ENCODE measurements at places on chromosomes 4 and X.

- no peak for DNase-seq
Observed at GRCh38 chr4:72529148-72529822, 39.7 kb downstream of the ADAMTS3 start.

DNA sequence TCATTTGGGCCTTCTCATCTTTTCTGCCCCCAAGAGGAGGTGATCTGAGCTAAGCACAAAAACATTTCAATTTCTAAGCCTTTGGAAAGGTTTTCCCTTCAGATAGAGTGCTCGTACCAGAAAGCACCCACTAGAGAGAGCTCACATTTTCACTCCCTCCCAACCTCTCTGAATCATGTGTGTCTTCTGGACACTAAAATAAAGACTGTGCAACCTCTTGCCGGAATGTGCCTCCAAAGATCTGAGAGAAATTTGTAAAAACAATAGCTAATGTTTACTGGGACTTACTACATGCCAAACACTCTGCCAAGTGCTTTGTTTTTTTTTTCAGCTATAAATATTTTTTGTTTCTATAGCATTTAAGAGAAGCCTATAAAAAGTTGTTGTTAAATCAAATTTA is 120.6 kb upstream of the LNX1 start:
- no peak for DNase-seq

GRCh38 chrX:150324035-150324728 is 38.9 kb upstream of the MAMLD1 start:
- no peak for DNase-seq

DNA sequence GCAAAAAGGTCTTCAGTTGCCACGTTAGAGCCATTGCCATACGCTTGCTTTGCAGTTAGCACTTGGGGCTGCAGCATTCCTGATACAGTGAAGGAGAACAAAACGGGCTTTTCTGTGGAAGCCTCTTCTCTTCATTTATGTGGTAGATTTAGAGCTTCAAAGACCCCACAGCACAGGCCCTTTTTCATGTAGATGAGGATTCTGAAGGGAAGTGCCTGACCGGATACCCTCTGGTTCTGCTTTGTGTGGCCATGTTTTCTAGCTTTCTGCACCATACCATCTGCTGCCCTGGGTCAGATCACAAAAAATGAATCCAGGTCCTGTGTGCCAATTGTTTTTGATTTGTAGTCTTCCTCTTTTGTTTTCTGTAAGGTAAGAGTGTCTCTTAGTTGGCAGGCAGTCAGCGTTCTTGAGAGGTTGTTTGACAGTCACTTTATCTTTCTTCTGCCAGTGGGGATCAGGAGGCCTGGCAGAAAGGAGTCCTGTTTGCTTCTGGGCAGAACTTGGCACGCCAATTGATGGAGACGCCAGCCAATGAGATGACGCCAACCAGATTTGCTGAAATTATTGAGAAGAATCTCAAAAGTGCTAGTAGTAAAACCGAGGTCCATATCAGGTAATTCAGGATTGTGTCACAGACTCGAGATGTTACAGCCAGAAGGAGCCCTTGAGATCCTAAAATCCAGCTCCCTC is 7.7 kb downstream of the LAP3 start:
- no peak for DNase-seq

DNA sequence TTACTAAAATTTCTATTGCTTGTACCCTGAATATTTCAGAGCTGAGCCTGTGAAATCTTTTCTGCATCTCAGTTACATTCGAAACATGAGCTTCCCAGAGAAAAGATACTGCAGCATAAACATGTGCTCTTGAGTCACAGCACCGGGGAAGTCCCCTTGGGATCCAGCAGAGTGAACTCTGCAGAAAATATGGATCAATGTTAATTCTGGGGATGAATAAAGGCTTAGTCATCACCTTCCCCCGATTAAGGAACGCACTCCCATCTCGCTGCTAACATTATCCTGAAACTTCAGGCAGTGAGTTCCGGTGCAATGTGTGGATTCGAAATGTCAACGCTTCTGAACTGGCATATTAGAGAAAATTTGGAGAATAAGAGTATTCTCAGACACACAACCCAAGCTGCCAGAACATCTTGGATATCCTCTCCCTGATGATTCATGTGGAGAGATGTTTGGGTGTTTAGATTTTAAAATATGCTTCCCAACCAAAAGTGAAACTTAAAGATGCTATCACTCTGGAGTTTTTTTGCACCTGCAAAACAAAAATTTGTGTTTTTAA is 90.8 kb downstream of the IRF2 start:
- no peak for DNase-seq

DNA sequence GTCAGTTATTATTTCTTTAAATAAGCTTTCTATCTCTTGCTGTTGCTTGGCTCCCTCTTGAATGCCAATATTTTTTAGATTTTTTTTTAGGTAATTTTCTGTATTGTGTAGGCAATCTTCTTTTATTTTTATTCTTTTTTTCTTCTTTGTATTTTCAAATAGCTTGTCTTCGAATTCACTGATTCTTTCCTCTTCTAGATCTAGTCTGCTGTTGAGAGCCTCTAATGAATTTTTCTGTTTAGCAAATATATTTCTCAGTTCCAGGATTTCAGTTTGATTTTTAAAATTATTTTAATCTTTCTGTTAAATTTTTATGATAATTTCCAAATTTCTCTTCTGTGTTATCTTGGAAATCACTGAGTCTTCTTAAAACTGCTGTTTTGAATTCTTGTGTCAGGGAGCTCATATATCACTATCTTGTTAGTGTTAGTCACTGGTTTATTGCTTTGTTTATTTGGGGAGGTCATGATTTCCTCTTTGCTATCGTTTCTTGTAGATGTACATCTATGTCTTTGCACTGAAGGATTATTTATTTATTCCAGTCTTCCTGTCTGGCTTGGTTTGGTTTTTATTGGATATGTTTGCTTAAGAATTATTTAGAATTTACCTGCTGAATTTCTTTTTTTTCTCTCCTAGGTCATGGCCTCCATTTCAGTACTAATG is 39.9 kb upstream of the GPRIN3 start:
- DNase-seq = no peak

GRCh38 chr4:36207831-36208520 is 36.3 kb downstream of the ARAP2 start:
- DNase-seq = no peak

GRCh38 chr4:46459308-46459707 is 69.4 kb upstream of the GABRA2 start:
- no peak for DNase-seq

DNA sequence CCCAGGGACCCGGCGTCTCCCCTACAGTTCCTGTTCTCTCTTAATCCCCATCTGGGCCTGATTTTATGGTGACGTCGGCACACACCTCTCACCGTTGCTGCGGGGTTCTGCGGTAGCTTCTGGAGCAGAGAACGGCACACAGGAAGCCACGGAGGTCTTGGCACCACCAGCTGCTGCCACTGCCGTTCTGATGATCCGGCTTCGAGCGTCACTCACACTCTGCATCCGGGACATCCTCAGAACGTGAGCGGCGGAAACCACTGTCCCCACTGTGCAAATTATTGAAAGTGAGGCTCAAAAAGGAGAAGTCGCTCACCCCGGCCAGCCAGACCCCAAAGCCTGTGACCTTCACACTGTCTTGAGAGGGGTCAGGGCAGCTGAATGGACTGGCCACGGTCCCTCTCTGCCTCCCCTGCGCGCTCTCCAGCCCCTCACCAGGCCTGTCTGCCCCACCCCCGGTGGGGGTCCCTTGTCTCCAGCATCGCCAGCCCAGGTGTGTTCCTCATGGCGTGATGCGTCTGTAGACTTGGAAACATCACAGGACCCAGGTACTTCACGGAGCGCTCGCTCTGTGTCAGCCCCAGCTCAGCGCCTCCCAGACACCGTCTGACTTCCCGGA is 201.1 kb downstream of the AFAP1 start:
- DNase-seq = no peak

DNA sequence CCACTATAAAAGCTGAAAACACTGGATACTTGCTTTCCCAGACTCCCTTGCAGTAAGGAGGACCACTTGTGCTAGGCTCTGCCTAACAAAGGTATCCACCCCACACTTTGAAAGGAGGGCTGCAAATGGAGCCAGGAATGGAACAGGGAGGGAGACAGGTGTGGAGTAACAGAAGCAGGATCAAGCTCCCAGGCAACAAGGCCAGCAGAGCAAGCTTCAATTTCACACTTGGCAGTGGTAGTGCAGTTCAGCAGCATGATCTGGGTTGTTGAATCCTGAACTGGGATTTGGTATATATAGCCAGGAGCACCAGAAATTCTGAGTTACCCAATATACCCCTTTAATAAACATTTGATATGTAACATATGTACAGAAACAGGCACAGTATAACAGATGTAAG is 9.8 kb downstream of the LAMP2 start:
- no peak for DNase-seq

DNA sequence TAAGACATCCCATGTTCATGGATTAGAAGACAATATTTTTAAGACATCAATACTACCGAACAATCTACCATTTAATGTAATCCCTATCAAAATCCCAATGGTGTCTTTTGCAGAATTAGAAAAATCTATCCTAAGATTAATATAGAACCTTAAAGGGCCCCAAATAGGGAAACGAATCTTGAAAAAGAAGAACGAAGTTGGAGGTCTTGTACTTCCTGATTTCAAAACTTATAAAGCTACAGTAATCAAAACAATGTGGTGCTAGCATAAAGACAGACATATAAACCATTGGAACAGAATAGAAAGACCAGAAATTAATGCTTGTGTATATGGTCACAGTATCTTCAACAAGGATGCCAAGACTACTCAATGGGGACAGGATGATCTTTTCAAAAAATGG is 42.0 kb downstream of the CENPE start:
- DNase-seq = no peak

- no peak for DNase-seq
Observed at GRCh38 chr4:8837181-8837841, 34.3 kb downstream of the HMX1 start.

- DNase-seq = no peak
Observed at GRCh38 chrX:150648296-150648940, 44.8 kb upstream of the MTMR1 start.

GRCh38 chrX:149161435-149162088 is 343.5 kb downstream of the IDS start:
- DNase-seq = no peak

GRCh38 chr4:25786497-25787065 is 76.2 kb downstream of the SEL1L3 start:
- DNase-seq = no peak
